C1 segment of cervical spinal cord (tissue), 14 donors: ENCODE measurements at places on chromosomes 7 and 10.

- no peak for DNase-seq
Measured at GRCh38 chr10:131833446-131834080, 67.2 kb upstream of the PPP2R2D start.

- no peak for DNase-seq
Measured at GRCh38 chr10:43197834-43198681, 59.8 kb downstream of the CSGALNACT2 start.

DNA sequence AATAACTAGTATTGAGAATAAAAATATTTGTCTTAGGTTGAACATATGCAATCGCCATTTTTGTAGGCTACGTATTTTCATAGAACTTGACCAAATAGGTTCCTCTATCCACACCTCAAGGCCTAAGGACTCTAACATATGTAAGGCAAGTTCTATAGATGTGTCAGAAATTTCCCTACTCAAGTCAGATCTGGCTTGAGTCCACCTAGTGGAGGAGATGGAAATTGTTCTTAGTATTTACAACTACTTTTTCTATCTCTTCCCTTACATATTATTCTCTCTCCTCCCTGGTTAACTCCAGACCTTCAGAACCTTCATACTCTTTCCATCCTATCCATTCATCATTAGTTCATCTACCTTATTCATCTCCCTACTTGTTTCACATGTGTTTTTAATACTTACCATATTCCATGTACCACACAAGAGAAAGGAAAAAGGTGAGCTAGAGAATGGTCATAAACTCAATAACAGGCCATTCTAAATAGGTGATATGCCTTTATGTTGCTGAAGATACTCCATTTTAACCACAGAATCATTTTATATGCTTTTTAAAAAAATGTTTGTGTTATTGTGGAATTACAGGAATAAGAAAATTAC lies 174.5 kb upstream of the HDAC9 start:
- DNase-seq = no peak

- DNase-seq = no peak
Measured at GRCh38 chr7:138075350-138075749, 909 bp upstream of the AKR1D1 start.

GRCh38 chr10:130185591-130185990 lies 49.4 kb downstream of the GLRX3 start:
- no peak for DNase-seq

DNA sequence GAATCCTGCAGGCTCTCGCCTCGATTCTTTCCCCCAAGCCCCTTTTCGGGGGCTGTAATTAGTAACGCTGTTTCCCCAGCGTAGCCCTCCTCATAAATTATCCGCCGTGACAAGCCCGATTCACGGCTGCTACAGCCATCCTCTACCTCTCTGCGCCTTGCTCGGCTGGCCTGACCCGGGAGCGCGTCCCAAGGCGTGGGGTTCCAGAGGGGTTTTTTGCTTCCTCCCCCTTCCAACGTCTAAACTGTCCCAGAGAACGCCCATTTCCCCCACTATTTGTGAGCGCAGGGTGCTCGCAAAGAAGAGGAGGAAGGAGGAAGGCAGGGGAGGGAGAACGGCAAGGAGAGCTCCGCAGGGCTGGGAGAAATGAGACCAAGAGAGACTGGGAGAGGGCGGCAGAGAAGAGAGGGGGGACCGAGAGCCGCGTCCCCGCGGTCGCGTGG lies 880 bp downstream of the HOXA5 start:
- DNase-seq = no peak

DNA sequence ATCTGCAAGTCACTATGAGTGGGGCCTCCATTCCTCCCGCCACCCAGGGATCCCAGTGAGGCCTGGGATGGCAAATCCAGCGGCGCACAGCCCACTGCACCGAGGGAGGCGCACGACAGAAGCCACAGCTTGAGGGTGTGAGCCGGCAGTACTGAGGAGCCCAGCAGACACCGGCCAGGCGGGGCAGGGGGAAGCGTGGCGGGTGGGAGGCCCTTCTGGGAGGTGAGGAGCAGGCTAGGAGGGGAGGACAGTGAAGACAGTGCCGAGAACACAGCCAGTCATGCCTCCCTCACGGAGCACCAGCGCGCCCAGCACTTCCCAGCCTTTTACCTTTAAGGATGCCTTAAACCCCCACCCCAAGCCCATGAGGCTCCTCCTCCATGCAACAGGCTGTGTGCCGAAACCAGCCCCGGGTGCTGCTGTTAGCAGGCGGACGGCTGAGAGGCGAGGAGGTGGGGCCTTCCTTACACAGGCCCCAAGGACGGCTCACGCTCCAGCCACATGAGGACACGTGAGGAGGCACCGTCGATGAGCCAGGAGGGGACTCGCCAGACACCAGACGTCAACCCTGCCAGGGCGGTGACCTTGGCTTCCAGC lies 258.5 kb downstream of the PTPRN2 start:
- DNase-seq = no peak

- DNase-seq = no peak
Measured at GRCh38 chr7:105298439-105298894, 90.3 kb downstream of the SRPK2 start.

- DNase-seq = no peak
Measured at GRCh38 chr10:95509251-95509650, 51.9 kb downstream of the SORBS1 start.

- no peak for DNase-seq
Measured at GRCh38 chr7:37558320-37559096, 109.8 kb upstream of the ELMO1 start.

GRCh38 chr7:8491544-8492489 lies 58.4 kb downstream of the NXPH1 start:
- DNase-seq = no peak

DNA sequence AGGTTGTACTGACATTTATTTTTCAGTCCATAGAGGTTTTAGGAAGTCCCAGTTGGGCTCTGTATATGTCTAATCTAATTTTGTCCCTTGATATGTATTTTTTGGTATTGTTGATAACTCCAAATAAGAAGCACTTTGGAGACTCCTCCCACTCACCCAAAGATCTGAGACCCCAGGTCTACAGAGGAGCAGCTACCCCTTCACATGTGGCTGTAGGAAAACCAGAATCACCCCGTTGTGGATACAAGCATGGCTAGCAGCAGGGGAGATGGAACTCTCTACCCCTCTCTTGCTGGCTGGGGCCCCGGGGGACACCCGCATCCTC lies 9.4 kb downstream of the HHEX start:
- DNase-seq = no peak

GRCh38 chr10:6999232-6999925 lies 411.5 kb downstream of the SFMBT2 start:
- DNase-seq = no peak

DNA sequence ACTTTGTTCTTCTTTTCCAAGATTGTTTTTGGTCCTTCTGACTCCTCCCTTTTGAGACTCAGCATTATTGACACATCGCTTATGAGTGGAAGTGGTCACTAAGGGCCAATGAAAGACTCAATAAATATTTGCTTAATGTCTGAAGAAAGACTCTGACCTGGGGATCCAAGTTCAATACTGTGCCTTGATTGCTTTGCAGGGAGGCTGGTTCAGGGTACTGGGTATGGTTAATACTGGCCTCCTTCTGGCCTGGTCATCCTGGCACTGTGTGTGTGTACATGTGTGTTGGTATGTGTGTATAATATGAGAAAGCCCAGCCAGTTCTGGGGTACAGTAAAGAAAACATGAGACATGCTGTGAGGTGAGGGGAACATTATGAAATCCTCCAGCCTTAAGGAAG lies 7.6 kb upstream of the PDZD8 start:
- no peak for DNase-seq

GRCh38 chr7:142855756-142856564 lies 1.1 kb downstream of the EPHB6 start:
- DNase-seq = no peak

- no peak for DNase-seq
Measured at GRCh38 chr7:63030061-63030460, 968.6 kb upstream of the ZNF722 start.

DNA sequence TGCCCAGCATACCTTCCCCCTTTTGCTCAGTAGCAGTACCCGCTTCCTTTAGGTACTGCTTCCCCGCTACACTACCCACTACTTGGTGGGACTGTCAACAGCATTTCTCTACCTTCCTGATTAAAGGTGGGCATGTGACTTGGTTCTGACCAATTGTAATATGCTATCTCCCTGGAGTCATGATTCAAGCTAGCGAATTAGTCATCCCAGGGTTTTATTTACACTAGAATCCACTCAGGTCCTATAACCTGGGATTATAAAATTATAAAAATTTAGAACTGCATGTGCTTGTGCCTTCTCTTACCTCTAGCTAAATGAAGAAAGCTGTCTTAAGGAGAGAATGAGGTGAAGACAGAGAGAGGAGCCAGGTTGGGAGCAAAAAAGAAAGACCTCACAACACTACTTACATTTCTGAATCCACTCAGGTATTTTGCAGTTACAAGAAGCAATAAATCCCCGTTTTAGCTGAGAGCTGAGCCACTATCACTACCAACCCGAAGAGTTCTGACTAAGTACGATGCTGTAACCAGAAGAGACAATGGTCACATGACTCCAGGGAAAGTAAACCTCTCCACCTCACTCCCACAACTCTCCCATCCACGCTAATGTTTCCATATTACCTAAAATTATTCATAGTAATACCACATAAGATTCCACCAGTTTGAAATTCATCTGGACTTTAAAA lies 9.7 kb downstream of the GBX1 start:
- no peak for DNase-seq

DNA sequence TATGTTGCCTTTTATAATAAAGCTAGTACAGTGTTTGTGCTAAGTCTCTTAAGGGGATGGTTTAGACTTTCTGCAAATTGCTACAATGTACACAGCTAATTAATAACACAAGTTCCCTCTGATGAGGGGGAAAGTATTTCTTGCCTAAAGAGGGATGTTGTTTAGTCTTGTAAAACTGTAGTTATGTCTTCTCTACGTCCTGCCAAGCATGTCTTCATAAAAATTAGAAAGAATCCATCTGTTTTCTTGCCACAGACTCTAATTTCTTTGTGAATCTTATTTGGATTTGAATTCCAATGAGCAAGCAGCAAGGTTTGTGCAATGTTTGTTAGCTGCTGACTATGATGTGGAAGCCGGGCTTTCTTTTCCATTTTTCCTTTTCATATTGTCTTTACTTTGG lies 28.2 kb downstream of the ADARB2 start:
- no peak for DNase-seq

GRCh38 chr10:121627876-121628581 lies 29.8 kb upstream of the FGFR2 start:
- DNase-seq = no peak

DNA sequence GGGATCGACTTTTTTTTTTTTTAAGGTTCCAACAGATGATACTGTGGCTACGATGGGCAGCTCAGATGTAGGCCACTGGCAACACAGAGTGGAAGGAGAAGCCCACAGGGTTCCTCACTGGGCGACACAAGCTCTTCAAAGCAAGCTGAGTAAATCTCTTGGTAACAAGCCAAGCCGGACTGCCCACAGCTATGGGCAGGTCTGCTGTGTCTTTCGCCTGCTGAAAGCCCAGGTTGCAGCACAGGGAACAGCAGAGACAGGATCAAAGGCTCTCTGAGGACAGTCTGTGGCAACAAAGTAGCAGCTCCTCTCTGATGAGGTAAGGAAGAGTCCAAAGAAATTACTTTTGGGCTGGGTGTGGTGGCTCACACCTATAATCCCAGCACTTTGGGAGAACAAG lies 83.6 kb downstream of the KCNMA1 start:
- no peak for DNase-seq

DNA sequence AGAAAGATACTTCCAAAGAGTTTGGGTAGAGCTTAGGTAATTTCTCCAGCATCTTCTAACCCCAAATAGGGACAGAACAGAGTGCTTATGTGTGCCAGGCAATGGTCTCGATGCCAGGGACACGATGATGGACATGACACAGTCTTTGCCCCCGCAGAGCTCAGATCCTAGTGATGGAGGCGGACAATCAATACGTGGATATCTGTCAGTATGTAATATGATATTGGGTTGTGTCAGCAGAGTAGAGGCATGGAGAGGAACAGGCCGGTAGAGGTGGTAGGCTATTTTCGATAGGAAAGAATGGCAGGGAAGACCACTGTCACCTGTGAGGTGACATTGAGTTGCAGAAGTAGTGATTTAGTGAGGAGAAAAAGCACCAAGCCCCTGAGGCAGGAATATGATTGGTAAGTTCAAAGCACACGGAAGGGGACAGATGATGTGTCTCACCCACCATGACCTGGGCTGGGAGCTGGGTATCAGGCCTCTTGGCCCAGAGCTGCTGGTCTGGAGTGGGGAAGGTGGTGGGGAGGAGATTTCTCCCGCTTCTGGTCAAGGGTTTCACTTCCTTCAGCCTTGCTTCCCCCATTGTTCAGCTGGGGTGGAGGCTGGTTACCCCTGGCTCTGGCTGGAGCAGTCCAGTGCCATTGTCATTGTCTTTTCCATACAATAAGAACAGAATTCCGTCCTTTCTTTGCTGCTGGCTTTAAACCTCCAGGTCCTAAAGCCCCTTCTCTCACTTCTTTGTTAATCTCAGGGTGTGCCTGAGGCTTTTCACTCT lies 36.0 kb upstream of the SRGN start:
- no peak for DNase-seq

DNA sequence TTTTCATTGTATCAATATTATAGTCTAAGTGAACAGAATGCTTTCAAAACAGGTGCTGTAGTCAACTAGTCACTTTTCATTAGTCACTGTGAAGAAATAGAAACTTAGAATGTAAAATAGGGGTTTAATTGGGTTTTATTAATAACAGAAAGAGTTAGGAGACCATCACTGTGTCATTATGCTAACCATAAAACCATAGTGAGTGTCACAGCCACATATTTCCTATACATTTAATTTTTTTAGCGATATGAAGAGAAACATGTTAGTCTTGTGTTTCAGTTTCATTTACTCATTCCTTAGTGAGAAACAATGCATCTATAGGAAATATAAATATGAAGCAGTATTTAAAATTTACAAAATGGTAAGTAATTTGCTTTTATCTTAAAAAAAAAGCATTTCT lies 22.2 kb downstream of the SPAG6 start:
- DNase-seq = no peak

DNA sequence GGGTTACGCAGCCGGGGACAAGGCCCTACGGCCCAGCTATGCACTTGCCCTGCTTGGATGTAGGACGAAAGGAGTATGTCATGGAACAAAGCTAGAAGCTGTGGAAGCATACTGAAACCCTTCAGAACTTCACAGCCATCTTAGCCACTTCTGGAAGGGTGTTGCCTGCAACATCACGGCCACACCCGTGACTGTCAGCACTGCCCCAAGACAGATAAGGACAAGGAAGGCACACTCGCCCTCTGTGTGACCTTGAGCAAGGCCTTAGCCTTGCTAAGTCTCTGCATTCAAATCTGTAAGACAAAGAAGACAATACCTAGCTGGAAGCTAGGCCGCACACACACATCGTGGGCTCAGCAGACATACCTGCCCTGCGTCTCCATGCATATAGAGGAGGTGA lies 352.5 kb upstream of the MGMT start:
- DNase-seq = no peak
